ENCODE measurements at places on chromosomes 5 and 9.
A peak's percentile ranks its signal among the peaks of the same experiment; 100 is the strongest.

DNA sequence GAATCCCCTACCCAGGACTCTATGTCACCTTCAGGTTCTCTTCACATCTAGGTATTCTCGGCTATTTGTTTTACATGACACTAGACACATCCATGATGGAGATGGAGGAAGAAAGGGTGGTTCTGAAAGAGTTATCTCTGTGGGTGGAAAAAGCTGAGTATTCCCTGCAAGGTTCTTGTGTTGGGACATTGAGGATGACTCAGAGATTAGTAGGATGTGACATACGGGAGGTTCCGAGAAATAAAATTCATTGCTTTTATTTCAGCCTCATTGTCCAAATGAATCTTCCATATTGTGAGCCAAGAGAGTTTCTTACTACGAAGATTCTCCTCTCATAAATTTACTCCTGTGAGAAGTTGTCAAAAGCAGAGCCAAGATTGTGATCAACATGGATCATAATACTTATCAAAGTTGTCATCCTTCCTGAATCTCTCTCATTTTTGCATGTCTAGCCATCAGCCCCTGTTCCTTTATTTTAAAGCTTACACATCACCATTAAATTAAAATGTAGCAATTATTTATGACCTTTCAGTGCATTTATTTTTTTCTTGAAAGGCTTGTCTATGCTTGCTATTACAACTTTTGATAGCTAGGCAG lies 370.0 kb downstream of the PSAT1 start:
- no peak for DNase-seq

GRCh38 chr9:131122158-131122557 lies 3.2 kb upstream of the NUP214 start:
- no peak for DNase-seq

- no peak for DNase-seq
These were observed 9.1 kb upstream of the RFK start for GRCh38 chr9:76403352-76403751.

GRCh38 chr5:6525422-6525821 lies 76.8 kb downstream of the UBE2QL1 start:
- no peak for DNase-seq

GRCh38 chr9:136510561-136510960 lies 27.7 kb upstream of the SEC16A start:
- no peak for DNase-seq

GRCh38 chr5:107321906-107322305 lies 348.8 kb downstream of the EFNA5 start:
- no peak for DNase-seq

DNA sequence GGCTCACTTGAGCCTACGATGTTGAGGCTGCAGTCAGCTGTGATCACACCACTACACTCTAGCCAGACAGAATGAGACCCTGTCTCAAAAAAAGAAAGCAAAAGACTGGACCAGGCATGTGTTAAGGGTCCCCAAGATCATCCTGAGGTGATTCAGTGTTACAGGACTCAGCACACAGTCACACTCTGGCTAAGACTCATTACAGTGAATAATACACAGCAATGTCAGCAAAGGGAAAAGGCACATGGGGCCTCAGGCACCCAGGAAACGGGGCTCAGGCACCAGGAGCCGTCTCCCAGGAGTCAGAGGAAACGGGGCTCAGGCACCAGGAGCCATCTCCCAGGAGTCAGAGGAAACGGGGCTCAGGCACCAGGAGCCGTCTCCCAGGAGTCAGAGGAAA lies 39.2 kb upstream of the NRARP start:
- DNase-seq, result no peak

DNA sequence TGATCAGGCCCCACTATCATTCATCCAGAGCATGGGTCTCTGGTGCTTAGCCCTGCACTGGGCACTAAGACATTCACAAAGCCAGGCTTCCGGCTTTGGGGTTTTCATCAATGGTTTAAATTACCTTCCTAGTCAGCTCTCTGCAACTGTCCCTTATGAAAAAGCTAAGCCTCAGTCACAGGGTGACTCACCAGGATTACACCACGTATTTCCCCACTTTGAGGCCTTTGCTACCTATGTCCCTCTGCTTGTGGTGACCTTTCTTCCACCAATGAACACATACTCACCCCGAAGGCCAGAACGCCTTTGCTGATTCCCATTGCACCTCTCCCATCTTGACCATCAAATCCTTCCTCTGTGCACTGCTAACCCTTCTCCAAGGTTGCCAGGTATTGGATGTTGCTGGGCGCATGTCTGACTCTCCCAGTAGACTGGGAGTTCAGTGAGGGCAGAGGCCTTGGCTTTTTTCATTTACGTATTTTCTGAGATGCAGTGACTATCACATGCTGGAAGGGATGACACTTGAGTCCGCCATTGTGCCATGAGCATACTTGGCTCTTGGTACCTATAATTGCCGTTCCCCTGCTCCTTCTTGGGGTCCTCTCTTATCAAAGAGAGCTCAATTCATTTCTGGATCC lies 58.7 kb upstream of the TNFSF8 start:
- DNase-seq, result peak; percentile 57

GRCh38 chr5:54844905-54845566 lies 140.4 kb downstream of the ESM1 start:
- DNase-seq, result no peak

GRCh38 chr5:140109759-140110645 lies 3.9 kb upstream of the PURA start:
- DNase-seq, result no peak

GRCh38 chr9:23556459-23556858 lies 269.6 kb downstream of the ELAVL2 start:
- no peak for DNase-seq

DNA sequence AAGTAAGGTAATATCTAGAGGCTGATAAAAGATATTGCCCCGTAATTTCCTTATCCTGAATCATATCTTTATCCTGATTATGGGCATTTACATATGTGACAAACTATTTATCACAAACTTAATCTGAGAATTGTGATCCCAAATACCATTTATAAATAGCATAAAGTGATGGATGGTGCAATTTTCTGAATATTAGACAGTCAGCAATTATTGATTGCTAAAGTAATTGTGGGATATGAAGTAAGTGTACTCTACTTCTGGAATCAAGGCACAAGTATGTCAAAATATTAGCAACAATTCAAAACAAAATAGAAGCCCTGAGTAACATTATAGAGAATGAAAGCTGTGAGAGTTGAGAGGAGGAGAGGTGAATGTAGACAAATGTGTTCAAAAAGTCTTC lies 361.9 kb upstream of the CDH6 start:
- DNase-seq, result no peak

DNA sequence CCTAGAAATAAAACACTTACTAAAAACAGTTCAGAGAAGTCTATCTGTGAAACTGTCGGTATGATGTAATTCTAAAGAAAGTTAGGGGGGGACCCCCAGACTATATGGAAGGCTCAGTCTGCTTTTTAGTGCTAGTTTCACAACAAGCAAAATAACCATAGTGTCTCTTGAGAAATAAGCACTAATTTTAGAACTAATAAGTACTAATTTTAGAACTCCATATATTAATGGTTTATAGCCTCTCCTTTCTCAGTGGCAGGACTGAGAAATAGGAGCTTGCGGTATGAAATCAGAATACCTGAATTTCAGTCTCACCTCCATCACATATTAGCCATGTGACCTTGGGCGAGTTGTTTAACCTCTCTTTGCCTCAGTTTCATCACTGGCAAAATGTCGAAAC lies 1.4 kb upstream of the PHF24 start:
- DNase-seq, result no peak
